Mesothelial cell of epicardium (in vitro differentiated cells): ENCODE measurements at places on chromosomes 6 and 20.

DNA sequence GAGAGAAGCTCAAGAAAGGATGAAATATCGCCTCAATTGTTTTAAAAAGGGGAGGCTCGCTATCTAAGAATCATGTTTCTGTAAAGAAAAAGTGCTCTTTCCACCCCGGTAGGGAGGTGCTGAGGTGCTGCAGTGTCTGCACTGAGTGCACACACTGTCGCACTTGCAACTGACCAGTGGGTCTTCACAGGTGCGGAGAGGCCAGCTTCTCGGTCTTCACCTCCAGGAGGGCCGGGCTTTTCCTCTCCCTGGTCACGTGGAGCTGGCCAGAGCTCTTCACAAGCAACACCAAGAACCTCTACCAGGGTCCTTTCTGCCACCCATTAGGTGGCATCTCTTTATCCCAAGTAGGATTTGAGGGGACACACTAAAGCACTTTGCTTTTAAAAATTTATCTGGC lies 27.8 kb upstream of the TCFL5 start:
- DNase-seq = no peak

DNA sequence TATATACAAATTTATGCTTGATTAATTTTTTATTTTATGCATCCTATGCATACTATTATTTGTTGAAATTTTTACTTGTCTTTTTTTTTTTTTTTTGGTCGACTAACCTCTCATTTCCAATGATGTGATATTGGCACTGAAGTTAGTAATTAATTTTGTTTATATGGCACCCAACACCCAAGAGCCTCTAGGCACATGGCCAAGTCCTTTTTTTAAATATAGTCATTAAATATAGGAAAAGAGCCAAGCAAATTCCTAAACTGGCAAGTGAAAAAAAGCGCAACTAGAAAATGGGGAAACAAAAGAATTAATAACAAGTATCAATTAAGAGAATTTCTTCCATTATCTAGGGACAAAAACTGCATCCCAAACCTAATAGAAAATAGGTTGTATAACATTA lies 85.5 kb upstream of the HS3ST5 start:
- no peak for DNase-seq

DNA sequence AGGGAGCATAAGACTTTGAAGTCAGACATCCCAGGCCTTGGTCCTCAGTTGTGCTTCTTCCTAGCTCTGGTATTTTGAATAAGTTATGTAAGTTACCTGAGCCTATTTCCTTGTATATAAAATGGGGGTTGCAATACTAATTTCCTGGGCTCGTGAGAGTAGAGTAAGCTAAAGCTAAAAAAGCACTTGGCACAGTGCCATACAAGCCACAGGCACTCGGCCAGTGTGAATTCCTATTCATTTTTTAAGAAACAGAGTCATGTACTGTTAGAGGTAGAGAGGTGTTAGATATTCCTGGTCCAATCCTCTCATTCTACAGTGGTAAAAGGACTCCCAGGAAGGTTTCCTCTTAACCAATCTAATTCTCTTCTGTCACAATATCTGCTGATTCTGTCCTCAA lies 79.6 kb upstream of the EPB41L1 start:
- DNase-seq = no peak

GRCh38 chr6:144019929-144020328 lies 11.9 kb upstream of the PLAGL1 start:
- DNase-seq = no peak

DNA sequence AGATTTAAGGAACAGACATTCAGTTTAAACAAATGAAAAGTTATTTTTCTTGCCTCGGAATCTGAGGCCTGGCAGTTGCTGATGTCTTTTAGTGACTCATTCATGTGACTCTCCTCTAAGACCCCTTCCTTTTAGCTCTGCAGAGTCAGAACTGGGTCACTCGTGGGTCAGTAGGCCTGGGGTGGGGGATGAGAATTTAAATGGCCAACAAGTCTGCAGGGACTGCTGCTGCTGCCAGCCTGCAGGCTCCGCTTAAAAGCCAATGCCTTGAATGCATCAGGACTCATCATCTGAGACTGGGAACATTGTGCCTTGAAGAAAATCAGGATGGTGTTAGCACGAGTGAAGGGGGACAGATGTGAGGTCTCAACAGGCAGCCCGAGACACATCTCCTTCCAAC lies 404.3 kb downstream of the CDH26 start:
- no peak for DNase-seq
